Activated naive CD4-positive, alpha-beta T cell treated with anti-CD3 and anti-CD28 coated beads, Interleukin-2, amount 50 U/mL, for 16 hours (primary cell): ENCODE measurements at places on chromosomes 16 and 17.
A peak's percentile ranks its signal among the peaks of the same experiment; 100 is the strongest.

GRCh38 chr16:11392041-11392581 is 46.9 kb downstream of the RMI2 start:
- no peak for DNase-seq

- DNase-seq, result no peak
These were observed 158.0 kb downstream of the ZFHX3 start for GRCh38 chr16:72889616-72890582.

- no peak for DNase-seq
These were observed 15.0 kb downstream of the SMIM36 start for GRCh38 chr17:55496094-55496881.

GRCh38 chr16:85915125-85915845 is 16.3 kb downstream of the IRF8 start:
- no peak for DNase-seq

GRCh38 chr16:89281189-89281577 is 63.7 kb downstream of the ZNF778 start:
- DNase-seq, result no peak

DNA sequence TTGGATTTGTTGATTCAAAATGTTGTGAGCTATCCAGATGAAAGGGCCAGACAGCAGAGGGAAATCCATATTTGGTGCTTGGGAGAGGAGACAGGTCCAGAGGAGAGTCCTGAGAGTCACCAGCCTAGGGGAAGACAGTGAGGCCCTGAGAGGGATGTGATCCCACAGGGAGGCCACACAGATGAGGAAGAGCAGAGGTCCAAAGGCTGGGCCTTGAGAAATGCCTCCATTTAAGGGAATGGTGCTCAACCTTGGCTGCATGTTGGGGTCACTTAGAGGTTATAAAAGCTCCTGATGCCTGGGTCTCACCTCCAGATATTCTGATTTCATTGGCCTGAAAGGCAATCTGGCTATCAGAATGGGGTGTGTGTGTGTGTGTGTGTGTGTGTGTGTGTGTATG is 194.9 kb downstream of the UTP18 start:
- no peak for DNase-seq

GRCh38 chr16:49670627-49671026 is 185.3 kb downstream of the ZNF423 start:
- DNase-seq, result no peak

DNA sequence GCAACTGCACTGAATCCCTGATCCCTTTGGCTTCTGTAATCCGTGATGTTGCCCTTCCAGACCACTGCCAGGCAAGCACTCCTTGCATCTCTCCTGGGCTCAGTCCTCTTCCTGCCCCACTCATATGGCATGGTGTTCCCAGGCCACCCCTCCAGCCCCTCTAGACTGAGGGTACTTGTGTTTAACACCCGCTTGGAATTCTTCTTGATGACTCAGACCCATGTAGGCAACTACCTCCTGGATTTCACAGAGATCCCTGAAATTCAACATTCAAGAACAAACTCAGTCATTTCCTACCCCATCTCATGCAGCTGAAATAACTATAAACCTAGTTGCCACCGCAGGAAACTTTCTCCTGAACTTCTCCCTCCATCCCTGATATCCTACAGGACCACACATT is 541.9 kb upstream of the CDH11 start:
- no peak for DNase-seq

DNA sequence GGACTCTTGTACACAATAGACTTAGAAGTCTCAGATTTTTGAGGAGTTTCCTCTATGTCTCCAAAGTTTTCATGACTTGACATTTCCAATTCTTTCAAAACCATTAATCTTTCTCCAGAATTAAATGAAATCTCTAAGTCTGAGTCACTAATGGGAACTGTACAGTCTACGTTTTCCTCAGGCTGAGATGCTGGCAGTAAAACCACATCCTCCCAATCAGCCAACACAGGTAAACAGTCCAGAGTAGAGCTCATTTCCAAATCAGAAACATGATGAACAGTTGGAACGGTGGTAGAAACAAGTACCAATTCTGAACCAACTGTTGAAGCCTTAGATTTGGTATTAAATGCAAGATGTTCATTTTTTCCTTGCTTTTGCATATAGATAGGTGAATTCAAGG is 7.9 kb downstream of the ERI2 start:
- no peak for DNase-seq

DNA sequence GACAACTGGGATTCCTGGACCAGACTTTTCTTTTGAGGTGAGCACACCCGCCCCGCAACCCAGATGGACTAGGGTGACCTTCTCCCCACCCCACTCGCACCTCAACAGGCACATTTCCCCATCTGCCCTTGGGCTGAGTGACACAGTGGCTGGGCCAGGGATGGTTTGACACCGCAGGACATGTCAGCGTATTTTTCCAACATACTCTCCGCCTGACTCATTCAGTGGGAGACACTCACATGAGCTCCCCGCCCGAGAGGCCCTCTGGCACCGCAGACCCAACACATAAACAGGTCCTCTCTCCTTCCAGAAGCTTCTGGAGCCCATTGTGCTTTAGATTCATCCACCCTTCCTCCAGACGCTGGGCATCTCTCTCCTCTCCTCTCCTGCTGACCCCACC is 69.4 kb downstream of the ZDHHC7 start:
- DNase-seq, result no peak

DNA sequence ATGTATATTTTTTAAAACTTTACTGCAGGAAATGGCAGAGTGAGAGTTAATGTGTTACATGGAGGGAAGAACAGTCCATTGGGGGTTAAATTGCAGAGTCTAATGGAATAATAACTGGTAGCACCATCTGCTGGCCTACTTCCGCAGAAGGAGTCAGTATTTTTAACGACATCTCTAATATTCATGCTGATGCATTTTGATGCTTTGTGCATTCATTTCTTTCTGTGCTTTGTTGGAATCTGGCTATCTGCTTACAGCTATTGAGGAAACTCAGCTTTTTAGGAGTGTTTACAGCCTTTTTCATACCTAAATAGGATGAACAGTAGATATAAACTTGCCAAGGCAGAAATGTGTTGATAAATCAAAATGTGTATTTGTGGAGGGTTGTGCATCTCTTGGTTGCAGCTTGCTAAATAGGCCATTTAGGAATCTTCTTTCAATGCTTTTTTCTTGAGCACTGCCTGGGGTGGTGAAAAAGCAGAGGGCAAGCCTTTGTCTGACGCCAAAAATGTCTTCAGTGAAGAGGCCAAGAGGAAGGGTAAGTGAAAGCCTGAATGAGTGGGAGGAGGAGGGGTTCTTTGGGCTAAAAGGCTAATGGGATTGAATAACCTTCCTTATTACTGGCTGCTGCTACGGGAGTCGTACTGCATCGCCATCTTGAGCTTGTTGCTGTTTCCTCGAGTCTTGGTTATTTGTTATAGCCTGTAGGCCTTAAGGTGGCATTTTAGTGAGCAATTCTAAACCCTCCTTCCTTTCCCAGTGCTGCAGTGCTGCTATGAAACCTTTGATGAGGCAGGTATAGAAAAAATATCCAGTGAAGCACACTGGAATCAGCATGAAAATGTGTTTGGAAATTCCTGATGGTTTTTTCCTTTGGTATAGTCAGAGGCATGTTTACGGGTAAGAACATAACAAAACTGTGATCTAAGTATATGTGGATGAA is 153.3 kb downstream of the CHD9 start:
- no peak for DNase-seq

GRCh38 chr17:74431568-74432423 is at the start of gene GPRC5C:
Gene GPRC5C, plus strand, starts transcription at chr17:74432088. Its CDS starts 7,689 bp downstream, at chr17:74439777.
- DNase-seq, result peak; percentile 34

DNA sequence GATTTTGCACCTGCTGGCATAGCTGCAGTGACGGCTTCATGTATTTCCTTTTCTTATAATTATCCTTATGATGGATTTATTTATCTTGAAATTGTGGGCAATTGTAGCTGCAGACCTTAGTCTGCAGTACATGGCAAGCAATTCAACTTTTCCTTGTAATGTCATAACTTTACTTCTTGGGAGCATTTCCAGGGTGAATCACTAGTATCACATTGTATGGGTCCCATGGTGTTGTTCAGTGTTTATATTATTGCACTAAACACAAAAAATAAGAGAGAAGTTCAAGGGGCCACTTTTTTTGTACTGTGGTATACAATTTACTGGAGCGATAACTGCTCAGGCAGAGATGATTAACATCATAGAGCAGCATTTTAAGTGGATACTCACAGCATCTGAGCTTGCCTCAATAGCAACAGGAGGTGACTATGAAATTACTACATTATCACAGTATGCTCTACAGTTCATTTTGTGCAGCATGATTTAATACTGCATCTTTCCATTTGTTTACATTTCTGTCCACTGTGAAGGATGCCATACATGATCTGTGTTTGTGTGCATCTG is 169.5 kb downstream of the STX8 start:
- no peak for DNase-seq

DNA sequence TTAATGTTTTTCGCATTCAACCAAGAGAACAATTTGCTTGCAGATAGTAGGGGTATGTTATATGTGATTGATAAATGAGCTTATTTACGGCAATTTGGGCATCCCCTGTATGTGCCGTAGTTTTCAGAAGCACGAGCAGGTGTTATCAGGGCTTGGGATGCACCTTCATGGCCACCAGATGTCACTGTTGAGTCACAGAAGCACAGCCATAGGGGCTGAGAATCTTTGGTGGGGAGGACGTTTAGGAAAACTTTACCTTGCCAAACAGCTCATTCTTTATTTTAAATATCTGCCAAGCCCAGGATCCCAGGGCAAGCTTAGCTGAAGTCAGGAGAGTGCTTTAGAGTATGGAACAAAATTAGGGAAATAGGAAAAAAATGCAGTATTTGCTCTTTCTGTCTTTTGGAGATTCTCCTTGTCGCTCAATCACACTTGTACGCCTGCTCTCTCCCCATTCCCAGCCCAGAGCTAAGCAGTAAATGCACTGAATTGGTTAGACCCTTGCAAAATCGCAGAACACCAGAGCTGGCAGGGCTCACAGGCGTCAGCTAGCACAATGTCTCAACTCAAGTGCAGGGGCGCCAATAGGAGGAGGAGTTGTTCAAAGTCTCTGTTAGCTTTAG is 93.6 kb upstream of the MPHOSPH6 start:
- DNase-seq, result peak; percentile 36

DNA sequence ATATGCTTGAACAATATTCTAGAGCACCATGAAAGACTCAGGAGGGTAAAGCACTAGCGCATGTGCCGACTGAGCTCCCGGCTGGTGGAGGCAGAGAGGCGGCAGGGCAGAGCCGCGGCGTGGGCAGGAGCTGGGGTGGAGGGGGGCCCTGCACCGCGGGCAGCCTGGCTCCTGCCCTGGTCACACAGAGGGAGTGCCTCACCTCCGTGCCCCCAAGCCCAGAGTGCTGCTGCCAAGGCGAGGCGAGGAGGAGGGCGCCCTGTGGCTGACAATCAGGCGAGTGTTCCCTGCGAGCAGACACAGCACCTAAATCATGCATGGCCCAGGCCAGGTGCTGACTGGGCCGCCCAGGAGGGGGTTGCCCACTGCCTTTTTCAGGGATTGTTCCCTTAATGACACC is 105.8 kb upstream of the TNRC6C start:
- DNase-seq, result no peak

DNA sequence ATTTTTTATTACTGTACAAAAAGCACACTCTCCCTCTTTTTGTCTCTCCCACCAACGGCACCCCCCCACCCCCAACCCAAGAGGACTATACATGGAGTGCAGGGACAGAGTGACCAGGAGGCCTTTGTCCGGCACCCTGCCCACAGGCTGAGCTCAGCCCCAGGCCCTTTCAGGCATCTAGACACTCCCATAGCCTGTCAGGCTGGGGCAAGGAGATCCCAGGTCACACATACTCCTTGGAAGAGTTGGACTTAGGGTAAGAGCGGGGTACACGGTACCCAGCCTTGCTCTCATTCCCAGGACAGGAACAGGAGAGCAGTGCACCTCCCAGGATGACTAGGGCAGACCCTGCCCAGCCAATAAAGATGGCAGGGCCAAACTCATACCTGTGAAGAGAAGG is 2.1 kb downstream of the CLDN7 start:
- no peak for DNase-seq

- DNase-seq, result no peak
These were observed 746 bp upstream of the TMEM132E start for GRCh38 chr17:34578656-34579016.

DNA sequence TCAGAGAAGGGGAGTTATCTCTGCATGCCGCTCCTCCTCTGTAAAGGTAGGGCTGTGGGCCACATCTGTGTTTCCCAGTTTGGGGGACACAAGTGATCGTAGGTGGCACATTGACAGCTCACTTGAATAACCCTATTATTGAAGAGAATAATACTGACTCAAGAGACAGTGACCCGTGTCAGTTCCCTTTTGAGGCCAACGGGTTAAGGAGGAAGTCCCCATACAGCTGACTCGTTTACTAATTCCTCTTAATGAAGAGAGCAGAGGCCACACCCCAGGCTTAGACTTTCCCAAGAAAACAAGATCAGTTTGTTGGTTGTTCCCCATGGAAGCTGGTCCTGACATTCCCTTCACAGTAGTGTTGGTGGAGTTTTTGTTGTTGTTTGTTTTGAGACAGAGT is 33.0 kb downstream of the IL4R start:
- no peak for DNase-seq

- DNase-seq, result no peak
These were observed 152.4 kb downstream of the SSH2 start for GRCh38 chr17:29777663-29778062.

GRCh38 chr17:28053725-28054124 is 11.2 kb downstream of the NLK start:
- no peak for DNase-seq

DNA sequence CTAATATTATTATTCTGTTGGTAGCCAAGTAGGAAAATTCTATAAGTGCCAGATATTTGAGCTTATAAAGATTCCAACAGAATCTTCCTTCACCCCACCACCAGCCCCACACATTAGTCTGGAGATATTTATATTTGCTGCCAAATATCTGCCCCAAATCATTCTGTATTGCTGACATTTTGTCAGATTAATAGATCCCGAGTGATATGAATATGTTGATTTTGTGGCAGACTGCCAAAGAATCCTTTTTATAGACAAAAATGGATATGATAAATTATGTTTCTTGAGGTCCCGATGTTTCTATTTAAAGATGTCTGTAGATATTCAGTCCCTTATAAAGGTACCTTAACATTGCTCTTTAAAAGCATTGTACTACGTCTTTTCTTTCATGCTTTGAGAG is 162.2 kb upstream of the KCNJ16 start:
- no peak for DNase-seq

DNA sequence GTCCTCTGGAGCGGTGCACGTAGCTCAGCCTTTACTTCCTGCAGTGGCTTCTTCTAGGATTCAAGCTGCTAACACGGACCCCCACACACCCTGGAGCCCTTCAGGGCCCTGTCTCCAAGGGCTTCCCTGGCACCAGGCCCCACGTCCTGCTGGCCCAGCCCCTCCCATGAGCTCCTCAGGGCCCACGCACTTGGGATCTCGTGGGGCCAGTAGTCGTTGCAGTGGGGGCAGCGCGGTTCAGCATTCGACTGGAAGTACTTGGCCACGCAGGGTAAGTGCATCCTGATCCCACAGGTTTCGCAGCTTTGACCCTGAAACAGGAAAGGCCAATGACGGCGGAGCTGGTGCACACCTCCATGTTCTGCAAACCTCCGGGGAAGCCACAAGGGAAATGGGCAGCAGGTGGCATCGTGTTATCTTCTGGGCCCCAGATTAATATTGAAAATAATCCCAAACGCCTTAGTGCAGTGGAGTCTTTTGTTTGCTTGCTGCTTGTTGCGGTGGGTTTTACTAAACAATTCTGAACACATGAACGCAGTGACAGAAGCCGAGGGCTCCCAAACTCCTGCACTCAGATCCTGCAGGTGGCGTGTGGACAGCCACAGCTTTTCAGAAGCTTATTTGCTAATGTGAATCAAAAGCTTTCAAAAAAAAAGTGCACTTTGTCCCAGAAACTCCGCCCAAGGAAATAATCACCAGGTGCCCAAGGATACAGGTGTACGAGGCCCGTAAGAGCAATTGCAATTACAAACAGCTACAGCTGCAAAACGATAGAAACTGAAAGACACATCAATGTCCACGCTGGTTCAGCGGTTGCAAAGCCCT is 22.4 kb downstream of the KDM8 start:
- no peak for DNase-seq
